Right lung (tissue), 10 donors: ENCODE measurements at places on chromosomes 1 and 21.
A peak's percentile ranks its signal among the peaks of the same experiment; 100 is the strongest.

- DNase-seq, result no peak
Observed at GRCh38 chr1:935751-936231, 12.1 kb downstream of the SAMD11 start.

- no peak for DNase-seq
Observed at GRCh38 chr1:115324649-115325420, 13.2 kb downstream of the NGF start.

- no peak for DNase-seq
Observed at GRCh38 chr1:88266051-88266450, 418.0 kb upstream of the PKN2 start.

DNA sequence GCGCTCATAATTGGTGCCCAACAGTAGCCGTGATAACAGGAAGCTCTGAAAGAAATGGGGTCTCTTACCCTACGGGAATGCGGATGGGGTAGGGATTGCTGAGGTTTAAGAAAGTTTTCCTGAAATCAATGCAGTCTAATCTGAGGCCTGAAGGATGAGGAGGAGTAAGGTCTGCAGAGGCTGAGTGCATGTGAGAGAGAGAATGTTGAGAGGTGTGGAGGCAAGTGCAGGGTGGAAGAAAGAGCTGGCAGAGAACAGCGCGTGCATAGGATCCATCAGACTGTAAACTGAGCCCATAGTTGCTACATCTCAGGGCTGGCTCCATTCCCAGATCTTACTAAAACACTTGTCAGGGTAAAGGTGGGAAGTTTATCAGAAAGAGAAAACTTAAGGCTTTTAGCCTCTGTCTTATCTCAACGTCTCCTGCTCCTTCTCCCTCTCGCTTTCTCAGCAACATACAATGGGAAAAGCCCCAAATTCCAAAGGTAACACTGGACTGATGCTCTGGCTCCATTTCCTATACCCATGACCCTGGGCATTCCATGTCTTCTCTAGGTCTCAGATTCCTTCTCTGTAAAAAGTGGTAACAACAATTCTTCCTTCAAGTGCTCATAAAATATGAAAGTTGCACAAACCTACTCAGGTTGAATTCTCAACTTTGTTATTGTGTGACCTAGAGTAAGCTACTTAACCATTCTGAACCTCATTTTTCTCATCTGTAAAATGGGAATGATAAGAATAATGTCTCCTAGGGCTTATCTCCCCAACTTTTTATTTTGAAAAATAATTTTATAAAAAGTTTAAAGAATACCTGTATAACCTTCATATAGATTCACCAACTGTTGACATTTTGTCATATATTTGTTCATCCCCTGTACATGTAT lies 75.2 kb downstream of the SH3GLB1 start:
- peak; percentile 44 for DNase-seq

GRCh38 chr1:33007190-33008050 lies 29.3 kb downstream of the AK2 start:
- no peak for DNase-seq

DNA sequence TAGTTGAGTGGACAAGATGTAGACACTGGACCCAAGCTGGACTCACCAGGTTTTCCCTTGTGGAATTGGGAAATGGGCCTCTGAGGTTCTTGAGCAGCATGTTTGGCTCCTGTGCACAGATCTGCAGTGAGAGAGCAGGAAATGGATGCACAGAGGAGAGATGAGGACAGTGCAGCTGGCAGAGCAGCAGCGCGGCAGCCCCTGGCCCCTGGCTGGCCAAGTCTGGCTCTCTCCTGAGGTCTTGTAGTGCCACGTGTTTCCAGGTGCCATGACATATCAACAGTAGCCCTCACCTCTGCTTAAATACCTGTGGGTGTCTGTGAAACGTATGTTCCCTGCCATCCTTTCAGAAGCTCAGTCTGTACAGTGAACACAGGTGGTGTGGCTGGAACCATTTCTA lies 19.2 kb upstream of the BCL10 start:
- no peak for DNase-seq

DNA sequence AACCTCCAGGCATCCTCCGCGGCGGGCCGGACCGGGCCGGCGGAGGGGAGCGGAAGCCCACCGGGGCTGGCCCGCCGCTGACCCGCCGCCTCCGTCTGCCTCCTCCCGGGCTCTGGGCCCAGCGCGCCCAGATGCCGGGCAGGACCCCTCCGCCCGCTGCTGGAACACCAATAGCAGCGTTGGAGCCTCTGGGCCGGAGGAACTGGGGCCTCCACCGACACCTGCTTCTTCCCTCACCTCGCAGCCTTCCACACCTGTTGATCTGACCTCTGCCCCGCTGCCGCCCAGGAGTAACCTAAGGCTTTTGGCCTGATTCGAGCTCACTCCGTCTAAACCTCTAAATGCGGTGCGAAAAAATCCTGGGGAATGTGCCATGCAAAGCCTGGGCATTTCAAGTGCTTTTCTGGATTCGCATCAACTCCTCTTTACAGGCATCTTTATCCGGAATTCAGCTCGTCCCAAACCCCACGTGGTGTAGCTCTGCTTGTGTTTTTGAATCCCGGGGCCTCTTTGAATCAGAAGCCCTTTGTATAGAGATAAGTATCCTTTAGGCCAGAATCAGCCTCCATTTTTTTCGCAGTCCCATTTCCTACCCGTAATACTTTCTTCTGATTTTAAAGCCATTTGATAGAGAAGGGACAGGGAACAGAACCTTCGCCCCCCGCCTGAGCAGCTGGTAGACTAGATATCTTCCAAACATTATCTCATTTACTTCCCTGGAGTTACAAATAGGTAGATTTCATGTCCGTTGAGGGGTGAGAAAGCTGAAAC lies 680 bp upstream of the CNN3 start:
- no peak for DNase-seq

GRCh38 chr1:95287825-95288224 lies 53.8 kb downstream of the RWDD3 start:
- DNase-seq, result no peak

DNA sequence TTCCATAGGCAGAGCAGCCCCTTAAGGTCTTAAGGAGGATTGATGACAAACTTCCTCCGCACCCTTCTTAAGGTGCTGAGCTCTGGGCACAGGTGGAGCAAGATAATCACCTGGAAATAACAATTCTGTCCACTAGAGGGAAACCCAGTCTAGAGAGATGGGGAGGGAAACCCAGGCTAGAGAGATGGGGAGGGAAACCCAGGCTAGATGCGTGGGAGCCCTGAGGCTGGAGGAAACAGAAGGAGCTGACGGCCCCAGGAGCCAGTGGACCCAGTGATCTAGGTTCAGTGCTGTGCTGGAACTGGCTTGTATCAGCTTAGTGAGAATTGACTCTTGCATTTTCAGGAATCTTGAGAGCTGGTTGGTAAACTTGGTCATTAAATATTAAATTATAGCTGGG lies 17.8 kb upstream of the MYCL start:
- no peak for DNase-seq

GRCh38 chr1:170145770-170146676 lies at the start of gene NTMT2:
Gene NTMT2 (plus strand): TSS chr1:170145959. CDS start chr1:170146108, 149 bp downstream.
- no peak for DNase-seq

GRCh38 chr1:17335821-17336710 lies 28.1 kb downstream of the PADI4 start:
- peak; percentile 9 for DNase-seq

- no peak for DNase-seq
Observed at GRCh38 chr1:28507646-28508434, 2.0 kb downstream of the RCC1 start.

- no peak for DNase-seq
Observed at GRCh38 chr1:221939607-221940006, 197.7 kb upstream of the DUSP10 start.

GRCh38 chr1:25199819-25200620 lies 32.3 kb downstream of the SYF2 start:
- peak; percentile 64 for DNase-seq

GRCh38 chr1:245583575-245584330 lies 429.0 kb downstream of the KIF26B start:
- no peak for DNase-seq

DNA sequence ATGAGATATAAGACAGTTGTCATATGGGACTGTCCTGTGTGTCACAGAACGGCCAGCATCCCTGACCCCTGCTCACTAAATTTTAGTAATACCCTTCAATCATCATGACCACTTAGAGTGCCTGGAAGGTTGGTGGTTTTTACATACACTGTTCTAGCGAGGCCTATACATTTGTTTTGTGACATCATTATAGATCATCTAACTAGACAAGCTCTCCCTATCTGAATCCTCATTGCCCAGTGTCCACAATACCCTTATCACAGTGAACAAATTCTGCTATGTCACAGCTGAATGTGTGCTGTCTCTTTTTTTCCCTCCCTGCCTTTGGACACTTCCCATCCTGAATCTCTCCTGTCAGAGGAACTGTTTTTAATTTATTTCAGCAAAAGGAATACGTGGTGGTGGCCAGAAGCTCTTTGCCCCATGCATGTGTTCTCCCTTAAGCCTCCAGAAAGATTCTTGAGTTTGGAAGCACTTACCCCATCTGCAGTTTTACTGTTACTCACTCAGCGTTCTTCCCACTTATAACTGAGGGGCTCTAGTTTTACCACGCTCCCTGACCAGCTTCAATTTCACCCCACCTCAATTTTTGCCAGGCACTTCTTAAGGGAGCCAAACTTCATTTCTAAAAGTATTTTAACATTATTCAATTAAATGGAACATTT lies 70.3 kb downstream of the OLFML2B start:
- DNase-seq, result no peak

DNA sequence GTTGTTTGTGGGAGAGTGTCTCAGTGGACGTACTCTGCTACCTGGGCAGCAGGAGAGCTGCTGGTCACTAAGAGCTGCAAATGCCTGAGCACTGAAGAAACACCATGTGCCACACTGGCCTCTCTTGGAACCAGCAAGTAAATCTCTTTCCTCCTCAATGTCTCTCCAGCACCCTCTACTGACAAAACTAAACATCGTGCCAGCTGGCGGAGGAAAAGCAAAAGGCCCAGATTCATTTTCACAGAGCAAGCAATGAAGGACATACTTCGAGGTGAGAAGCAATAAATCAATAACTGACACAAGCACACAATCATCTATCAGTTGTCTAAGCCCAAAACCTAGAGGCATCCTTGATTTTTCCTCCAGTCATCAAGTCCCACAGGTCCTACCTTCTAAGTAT lies 78.1 kb downstream of the RERE start:
- no peak for DNase-seq

GRCh38 chr1:162596514-162597170 lies 35.1 kb downstream of the UAP1 start:
- DNase-seq, result no peak

DNA sequence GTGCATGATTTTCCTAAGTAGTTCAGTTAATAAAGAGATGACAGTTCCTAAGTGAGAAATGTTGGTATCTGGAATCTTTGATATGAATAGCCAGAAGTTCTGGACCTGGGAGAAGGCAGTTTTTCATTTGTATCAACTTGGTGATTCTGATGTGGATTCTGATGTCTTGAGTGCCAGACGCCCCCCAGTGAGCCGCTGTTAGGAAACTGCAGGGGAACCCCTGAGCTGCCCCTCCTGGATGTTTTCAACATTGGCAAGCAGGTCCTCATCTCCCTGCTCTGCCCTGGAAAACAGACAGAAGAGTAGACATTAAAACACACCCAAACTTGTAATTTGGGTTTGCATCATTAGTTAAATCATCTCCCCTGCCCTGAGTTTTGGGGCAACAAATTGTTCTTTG lies 7.4 kb downstream of the ETS2 start:
- no peak for DNase-seq

DNA sequence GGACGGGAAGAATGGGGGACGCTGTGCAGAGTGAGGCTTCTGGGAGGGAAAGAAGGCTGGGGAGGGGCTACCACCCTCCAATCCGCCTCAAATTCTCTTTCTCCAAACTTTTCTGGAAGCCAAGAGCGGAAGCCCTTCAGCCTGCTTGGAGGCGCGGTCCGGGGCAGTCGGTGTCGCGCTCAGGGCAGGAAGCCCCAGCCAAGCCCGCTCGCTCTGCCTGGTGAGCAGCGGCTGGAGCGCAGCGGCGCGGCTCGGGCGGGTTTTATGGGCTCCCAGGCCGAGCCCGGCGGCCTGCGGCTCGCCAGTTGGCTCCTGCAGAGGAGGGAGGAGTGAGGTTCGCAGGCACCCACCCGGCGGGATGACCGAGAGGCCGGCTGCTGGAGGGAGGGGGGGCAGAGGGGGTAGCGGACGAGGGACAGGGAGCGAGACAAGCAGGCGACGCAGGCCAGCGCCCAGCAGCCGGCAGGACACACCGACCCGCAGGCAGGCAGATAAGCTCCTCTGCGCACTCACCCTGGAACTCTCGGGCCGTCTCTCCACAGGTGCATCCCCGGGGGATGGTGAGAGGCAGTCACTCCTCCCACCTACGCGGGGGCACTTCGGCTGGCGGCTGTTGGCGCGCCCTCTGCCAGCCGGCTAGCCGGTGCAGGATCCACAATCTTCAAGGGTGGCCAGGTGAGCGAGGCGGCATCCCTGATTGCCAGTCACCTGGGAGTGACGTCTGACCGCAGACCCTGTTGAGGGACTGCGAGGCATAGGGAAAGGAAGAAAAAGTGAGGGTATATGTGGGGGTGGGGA lies at the start of gene AVPR1B:
AVPR1B (minus strand) TSS at position 238 of the 798 bp plus-strand sequence. CDS start 498 bp downstream, outside the sequence.
- DNase-seq, result peak; percentile 30

DNA sequence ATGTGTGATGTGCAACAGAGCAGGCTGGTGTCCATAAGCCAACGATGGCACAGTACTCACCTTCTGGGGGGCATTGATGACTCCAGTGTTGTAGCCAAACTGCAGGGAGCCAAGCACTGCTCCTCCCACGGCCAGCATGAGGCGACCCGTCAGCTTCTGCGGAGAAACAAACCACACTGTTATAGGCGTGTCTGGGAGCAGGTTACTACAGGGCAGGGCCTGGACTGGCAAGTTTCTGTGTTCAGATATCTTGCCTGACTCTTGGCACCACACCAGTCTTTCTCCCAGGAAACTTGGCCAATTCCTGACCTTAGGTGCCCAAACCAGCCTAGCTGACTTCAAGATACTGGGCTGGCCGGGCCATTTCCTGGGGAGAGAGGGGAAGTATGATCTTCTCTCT lies 15.5 kb downstream of the SLC2A1 start:
- no peak for DNase-seq

DNA sequence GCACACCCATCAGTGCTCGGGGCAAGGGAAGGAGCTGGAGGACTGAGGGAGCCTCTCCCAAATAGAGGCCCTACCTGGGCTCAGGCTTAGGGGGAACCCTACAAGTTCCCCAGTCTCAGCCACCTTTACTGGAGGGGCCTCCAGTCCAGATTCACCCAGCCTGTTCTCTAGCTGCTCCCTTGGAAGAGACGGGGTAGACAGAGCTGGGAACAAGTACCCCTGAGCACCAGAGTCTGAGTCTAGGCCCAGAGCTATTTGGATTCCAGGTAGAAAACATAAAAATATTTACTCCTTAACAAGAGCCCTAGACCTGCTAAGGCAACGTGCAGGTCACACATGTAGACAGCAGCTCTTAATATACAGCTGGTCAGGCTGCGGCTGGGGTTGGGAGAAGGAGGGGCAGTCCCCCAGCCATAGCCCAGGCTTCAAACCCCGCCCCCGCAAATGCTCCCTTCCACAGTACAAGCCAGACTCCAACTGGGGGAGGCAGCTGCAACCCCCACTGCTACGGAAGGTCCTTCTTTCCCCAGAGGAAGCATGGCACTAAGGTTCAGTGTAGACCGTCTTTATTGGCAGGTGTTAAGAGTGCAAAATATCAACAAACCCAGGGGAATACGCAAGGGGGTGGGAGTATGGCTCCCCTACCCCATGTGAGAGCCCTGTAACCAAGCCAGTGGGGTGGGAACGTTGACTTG lies 8.0 kb downstream of the TENT5B start:
- no peak for DNase-seq

- DNase-seq, result no peak
Observed at GRCh38 chr21:21406921-21407320, 408.7 kb downstream of the NCAM2 start.

- peak; percentile 56 for DNase-seq
Observed at GRCh38 chr1:243713470-243714186, 136.4 kb downstream of the AKT3 start.
